ENCODE measurements at places on chromosomes 3 and 15.
A peak's percentile ranks its signal among the peaks of the same experiment; 100 is the strongest.

GRCh38 chr3:59052803-59053411 lies 3.1 kb upstream of the CFAP20DC start:
- peak; percentile 50 for DNase-seq

- DNase-seq = peak; percentile 67
Measured at GRCh38 chr15:51162865-51163762, 68.4 kb upstream of the TNFAIP8L3 start.

DNA sequence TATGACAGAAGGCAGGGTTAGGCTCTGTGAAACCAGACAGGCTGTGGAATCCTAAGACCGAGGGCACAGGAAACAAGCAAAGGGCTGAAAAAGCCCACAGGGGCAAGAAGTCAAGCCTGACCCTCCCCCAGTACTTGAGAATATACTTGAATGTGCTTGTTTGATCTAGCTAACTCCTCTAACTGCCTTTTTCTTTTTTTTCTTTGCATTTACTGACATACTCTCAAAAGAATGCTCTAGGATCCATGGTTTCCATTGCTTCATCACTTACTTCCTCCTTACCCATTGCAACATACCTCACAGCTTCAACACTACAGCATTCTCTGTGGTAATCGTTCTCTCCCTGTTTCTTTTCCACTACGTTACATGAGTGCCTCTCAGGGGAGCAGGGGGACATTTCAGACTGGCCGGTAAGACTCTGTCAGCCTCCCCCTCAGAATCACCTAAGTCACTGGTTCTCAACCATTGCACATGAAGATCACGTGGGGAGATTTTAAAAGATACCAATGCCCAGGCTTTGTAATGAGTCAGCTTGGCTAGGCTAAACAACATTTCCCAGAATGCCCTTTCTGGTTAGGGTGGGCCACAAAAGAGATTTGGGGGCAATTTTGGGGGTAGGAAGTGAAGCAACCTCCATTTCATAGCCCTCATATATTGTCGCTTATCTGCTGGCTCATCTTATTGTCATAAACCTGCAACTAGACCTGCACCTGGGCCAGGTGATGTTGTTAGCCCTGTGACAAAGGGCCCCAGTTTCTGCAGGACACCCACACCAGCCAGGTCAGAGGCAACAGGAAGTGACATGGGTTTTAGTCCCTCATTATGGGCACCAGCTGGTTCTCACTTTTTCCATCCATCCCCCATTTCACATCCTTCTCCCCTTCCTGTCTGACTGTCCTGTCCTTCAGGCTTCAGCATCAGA lies 24.6 kb upstream of the RSL24D1 start:
- DNase-seq = peak; percentile 90

DNA sequence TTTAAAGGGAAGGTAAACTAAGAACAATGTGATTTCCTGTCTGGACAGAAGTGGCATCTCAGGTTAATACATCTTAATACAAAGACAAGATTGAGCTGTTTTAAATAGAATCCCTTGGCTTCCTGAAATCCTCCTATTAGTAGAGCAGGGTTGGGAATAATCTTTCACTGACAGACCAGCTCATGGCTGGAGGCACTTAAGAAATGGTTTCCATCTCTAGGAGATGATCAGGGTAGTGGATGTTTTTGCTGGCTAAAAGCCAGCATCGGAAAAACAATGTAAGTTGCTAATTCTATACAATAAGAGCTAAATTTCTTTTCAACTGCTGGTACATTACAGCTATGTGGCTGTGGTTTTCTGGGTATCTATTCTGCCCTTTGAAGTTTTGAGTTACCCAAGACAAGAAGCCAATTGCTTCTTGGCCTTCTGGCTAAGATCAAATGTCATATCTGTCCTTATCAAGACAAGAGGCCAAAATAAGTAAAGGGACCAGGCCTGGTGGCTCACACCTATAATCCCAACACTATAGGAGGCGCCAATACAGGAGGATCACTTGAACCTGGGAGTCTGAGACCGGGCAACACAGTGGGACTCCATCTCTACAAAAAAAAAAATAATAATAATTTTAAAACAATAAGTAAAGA lies 49.6 kb downstream of the SHQ1 start:
- DNase-seq = peak; percentile 50

DNA sequence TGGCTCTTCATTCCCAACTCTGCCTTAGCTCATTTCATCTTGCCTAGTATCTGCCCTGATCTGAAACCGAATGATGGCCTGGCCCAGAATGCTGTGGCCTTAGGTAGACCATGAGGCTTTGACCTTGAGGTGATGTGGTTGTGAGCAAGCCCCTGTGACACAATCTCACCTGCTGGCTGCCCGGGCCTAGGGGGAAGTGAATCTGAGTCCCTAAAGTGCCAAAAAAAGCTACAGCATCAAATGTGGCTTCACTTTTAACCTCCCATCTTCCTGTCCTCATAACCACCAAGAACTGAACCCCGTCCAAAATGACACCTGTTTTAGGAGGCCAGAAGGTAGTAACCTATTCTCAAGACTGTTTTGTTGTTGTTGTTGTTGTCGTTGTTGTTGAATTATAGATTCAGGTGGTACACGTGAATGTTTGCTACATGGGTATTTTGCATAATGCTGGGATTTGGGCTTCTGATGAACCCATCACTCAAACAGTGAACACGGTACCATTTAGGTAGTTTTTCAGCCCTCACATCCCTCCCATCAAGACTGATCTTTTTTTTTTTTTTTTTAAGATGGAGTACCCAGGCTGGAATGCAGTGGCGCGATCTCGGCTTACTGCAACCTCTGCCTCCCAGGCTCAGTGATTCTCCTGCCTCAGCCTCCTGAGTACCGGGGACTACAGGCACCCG lies 54.6 kb downstream of the MCCC1 start:
- DNase-seq = no peak

DNA sequence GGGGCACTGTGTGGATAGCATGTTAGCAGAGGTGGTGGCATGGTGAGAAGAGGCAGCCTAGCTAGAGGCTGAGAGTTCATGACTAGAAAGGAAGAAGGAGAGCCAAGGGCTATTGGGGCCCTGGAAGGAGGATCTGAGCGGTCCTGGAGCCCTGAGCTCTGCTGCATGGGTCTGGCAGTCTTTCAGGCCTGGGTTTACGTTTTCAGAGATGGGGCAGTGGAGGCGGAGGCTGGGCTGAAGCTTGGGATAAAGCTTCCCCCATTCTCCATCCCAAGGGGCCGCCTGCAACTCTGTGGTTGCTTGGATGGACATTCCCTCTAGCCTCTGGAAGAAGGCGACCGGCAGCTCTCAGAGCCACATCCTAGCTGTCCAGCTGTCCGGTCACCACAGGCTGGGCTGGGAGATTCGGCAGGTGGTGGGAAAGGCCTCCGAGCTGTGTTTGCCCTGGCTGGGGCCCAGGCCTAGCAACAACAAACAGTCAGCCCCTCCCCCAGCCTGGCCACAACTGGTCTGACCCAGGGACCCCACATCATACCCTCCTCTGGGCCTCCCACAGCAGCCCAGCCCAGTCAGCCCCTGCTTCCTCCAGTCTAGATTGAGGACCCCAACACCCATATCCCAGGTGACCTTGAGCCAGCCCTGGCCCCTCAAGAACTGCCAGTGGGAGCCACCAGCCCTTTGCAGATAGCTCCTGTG lies 1.8 kb upstream of the SLC38A3 start:
- DNase-seq = no peak

- DNase-seq = peak; percentile 19
Measured at GRCh38 chr3:65927576-65927975, 111.1 kb downstream of the MAGI1 start.

GRCh38 chr15:77667338-77668234 lies 34.9 kb upstream of the LINGO1 start:
- DNase-seq = no peak

DNA sequence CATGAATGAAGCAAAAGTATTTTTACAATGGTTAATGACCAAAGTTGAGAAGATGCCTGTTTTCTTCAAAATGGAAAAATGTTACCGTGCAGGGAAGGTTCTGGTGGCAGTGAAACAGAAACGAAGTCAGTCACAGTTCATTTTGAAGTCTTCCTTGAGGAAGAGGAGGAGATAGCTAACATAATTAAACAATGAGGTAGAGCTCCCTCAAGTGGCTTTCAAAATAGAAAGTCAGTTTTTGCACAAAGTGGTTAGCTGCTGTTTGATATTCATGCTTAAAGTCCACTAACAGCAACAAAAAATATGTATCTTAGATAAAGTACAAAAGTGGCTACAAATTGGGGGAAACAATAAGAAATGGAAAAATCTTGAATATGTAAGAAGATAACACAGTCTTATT lies 87.3 kb downstream of the TFG start:
- DNase-seq = peak; percentile 38

DNA sequence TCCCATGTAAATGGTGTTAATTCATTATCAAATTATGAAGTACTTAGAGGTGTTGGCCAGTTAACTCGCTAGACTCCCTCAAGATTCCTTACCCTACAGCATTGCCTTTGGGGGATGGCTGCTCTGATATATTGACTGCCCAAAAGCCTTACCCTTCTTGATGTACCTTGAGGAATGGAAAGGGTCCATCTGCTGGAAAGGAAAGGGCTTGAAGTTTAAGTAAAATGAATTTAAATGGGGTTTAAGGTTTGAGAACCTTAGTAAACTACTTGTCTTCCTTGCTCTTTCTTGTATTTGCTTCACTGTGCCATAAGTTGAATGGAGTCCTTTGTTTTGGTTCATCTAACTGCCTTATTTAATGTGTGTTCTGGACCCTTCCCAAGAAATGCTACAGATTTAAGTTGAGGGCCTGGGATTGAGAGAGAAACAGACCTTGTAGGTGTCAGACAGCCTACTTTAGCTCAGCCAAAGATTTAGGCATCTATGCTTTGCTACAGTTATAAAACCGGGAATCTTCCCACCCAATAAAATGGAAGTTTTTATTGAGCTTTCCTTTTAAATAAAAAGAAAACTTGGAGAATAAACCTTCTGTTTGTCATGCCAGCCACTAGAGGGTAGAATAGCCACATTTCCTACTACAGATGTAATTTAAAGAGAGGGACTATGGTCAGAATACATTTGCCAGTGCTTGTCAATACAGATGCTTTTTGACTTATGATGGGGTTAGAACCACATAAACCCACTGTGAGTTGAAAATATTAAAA lies 25.3 kb downstream of the CMSS1 start:
- DNase-seq = peak; percentile 66

DNA sequence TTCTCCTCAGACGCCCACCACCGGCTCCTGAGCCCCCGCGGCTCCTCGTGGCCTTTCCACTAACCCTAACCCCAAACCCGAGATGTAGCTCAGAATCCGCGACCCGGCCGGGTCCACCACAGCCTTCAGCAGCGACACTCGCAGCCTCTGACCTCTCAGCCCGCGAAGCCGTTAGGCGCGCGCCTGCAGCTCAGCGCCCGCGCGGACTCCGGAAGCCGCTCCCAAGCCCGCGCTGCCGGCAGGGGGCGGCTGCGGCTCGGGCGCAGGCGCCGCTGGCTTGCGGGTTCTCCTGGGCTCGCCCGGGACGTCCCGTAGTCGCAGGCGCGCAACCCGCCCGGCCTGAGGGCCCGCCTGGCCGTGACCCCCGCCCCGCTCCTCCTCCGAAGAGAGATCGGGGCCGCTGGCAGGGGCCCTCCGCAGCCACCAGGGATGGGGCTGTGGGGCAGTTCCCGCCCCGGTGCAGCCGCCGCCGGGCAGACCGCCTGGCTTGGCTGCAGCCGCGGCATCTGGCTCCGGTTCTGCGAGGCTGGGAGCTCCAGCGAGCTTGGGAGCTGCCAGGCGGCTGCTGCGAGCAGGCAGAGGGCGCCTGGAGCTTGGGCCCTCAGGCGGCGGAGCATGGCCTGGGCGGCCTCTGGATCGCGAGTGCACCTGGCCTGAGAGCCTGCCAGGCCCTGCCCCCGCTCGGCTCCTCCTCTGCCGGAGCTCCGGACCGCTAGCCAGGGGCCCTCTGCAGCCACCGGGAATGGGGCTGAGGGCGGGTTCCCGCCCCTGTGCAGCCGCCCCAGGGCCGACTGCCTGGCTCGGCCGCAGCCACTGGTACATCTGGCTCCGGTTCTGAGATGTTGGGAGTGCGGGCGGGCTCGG lies 120.7 kb downstream of the LMLN start:
- peak; percentile 66 for DNase-seq

DNA sequence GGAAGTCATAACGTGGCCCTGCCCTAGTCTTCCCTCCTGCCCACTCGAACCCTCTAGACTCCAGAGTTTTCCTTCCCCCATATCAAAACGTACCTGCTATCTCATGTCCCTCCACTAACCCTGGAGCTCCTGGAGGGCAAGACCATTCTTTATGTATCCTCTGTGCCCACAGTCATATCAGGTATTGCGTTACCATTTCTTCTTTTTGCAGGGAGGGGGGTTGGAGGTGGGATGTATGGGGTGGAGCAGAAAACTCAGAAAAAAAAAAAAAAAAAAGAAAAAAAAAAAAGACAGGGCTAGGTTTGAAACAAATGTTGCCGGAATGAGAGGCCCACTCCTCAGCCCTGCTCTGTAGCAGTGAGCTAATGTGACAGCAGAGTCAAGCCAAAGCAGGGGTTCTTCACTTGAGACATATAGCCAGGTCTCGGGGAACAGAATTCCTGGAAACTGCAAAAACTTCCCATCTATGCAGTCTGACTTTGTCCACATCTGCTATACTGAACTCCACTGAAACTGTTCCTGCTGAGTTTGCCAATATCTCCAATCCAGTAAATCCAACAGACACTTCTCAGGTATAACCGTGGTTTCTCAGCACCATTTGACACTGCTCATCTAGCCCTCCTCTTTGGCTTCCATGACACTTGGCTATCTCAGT lies 31.1 kb downstream of the PARP16 start:
- no peak for DNase-seq
